Effector memory CD4-positive, alpha-beta T cell (primary cell): ENCODE measurements at places on chromosomes 16 and 17.

- DNase-seq = no peak
Measured at GRCh38 chr16:73329358-73330286, 281.7 kb upstream of the ZFHX3 start.

- DNase-seq = no peak
Measured at GRCh38 chr16:50917950-50918703, 176.2 kb downstream of the CYLD start.

GRCh38 chr17:27657620-27658019, 26.6 kb downstream of the LGALS9 start:
- no peak for DNase-seq

- no peak for DNase-seq
Measured at GRCh38 chr16:15907863-15908478, 19.6 kb upstream of the CEP20 start.

- DNase-seq = no peak
Measured at GRCh38 chr16:3934491-3935181, 54.1 kb upstream of the CREBBP start.

- DNase-seq = no peak
Measured at GRCh38 chr17:41917192-41917591, 1.6 kb downstream of the ACLY start.

GRCh38 chr17:14826358-14826757, 438.8 kb downstream of the PMP22 start:
- DNase-seq = no peak

DNA sequence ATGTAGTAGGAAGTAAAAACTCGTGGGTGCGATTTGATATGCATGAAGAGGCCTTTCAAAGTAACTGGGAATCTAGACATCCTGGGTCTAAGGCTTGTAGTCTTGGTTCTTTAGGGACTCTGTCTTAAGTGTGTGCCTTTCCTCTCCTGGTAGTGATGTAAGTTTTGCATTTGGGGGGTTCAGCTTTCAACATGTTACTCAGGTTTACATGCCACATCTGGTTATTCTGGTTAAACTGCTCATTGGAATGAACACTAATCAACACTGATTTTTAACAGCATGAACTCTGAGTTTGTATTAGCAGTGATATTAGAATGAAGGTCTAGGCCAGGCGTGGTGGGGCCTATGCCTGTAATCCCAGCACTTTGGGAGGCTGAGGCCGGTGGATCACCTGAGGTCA, 15.1 kb downstream of the PGS1 start:
- DNase-seq = no peak

GRCh38 chr17:17593222-17593620, 1.7 kb upstream of the PEMT start:
- DNase-seq = no peak
